Activated CD4-positive, alpha-beta T cell treated with anti-CD3 and anti-CD28 coated beads, Interleukin-2, amount 50 U/mL, for 16 hours (primary cell): ENCODE measurements at places on chromosomes 6 and 20.

- DNase-seq = no peak
These were observed 24.0 kb downstream of the ADA start for GRCh38 chr20:44627364-44628010.

DNA sequence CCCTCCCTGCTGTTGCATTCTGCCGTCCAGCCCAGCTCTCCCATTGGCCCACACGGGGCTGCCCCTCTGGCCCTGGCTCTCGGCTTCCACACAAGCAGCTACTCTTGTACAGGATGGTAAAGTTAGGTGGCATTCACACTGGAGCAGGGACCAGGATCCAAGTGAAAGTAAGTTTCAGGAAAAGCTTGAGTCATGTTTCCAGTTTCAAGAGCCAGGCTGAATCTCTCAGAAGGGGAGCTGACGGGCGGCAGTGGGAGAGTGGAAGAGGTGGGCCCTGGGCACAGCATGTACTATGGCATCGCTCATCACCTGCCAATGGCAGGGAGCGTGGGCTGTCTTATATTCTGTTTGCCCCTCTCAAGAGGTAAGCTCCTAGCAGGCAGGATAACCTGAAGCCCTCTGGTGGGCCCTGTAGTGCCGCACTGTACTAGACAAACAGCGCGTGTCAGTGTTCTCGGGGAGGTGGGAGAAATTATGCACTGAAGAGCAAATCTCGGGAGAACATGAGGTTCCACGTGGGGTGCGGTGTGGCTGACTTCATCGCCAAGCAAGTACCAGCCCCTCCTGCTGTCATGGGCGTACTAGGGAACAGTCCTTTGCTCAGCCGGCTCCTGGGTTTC lies 241.5 kb downstream of the NRN1 start:
- no peak for DNase-seq

GRCh38 chr6:78700991-78701390 lies 166.4 kb upstream of the IRAK1BP1 start:
- DNase-seq = no peak

GRCh38 chr6:166627033-166627874 lies at the start of gene RPS6KA2:
Gene RPS6KA2, minus strand, starts transcription at chr6:166627251. Its CDS starts 232 bp downstream, at chr6:166627019.
- peak; percentile 100 for DNase-seq

DNA sequence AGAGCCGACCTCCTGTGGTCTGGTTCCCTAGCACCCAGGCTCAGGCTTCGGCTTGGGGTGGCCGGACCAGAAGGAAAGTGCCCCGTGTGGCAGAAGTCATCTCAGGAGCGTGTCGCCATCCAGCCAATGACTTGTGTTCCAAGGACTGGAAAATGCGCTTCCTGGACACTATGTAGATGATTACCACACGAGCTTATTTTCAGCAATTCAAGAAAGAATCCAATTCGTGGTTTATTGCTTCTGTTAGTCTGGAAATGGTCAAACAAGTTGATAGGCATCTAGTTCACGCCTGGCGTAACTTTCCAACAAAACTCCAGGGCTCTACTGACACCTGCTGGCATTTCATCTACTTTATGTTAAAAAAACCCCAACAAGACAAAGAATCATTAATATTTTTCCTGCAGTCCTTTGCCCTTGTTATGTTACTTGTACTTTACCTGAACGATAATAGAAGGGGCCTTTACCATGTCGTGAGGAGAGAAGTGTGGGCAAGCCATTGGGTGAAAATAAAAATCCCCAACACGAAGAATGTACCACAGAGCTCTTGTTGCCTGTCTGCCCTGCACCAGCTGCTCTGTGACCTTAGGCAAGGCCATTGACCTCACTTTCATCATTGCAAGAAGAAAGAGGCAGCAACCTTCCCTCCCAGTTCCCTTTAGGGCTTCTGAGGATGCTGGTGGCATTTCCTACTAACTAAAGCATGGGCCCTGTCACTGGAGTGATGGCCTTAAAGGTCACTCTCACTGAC lies 154.7 kb upstream of the LAMP5 start:
- no peak for DNase-seq

GRCh38 chr6:3022765-3023662 lies 23.3 kb downstream of the NQO2 start:
- peak; percentile 65 for DNase-seq

DNA sequence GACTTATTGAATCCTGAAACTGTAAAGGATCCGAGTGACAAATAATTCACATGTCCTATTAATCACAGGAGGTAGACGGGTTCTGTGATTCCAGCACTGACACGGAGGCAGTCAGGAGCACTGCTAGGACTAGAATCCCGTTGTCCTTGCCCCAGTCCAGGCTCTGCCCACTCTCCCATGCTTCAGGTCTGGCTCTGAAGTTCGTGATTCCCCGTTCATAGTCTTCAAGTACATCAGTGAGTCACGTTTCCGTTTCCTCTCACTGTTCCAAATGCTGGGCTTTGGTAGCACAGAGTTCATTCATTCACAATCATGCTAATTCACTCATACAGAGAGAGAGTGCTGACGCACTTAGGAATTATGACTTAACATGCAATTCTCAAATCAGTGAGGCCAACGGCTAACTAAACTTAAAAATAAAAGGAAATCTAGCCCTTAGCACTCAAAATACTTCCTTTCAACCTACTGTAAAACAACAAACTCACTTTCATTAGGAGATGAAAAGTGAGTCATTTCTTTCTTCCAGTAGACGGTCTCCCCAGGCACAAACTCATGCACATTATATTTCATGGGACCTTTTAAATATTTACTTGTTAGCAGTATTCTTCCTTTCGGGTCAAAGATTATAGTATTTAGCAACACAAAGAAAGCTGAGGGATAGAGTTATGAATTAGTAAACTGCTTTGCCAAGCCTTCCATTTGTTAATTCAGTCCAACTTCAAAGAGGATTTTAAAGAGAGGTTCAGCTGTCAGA lies 94.0 kb upstream of the NHSL1 start:
- peak; percentile 90 for DNase-seq

GRCh38 chr6:32700391-32701040 lies 34.1 kb upstream of the HLA-DQB1 start:
- DNase-seq = peak; percentile 62

DNA sequence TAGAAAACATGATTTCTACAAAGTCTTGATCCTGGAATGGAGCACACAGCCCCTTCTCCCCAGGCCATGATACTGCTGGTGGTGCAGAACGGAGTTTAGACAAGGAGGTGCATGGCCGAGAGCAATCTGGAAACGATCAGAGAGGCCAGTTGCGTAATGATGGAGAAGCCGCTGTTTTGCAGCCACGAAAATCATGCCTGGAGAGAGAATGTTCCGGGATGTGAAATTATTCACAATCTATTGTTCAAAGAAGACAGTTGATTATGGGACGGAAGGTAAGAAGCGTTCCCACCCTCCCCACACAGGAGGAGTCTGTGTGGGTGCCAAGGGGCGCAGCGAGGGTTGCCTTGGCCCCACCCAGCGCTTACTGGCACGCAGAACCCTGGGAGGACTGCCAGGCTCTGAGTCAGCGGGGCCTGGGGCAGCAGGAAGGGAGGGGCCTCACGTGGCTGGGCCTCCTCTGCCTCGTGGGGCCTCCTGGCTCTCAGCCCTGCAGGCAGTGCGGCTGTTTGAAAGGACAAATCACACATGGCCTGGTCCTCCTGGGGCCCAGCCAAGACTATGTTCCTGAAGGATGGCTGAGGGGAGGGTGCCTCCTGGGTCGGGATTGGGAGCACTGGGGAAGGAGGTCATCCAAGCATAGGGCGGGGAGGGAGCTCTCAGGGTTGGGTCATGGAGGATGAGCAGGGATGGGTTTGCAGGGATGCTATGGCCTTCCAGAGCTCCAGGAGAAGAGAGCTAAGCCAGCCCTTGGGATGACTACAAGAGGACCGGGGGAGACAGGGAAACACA lies 8.7 kb upstream of the AP5S1 start:
- DNase-seq = peak; percentile 95

DNA sequence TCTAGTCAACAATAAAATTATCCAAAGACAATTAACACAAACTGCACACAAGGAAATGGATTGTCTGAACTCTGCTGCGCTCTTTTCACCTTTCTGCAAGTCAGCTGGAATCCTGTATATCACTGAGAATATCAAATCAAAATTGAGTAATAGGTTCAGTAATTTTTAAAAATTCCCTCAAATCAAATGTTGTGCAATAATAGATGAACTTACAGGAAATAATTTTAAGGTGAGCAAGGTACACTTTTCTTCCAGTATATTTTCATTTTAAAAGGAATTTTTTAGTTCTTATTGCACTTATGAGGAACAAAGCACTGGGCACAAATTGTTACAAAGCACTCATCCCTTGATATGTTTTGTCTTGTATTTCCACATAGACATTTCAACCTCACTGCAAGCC lies 1.2 kb downstream of the SAYSD1 start:
- DNase-seq = no peak

DNA sequence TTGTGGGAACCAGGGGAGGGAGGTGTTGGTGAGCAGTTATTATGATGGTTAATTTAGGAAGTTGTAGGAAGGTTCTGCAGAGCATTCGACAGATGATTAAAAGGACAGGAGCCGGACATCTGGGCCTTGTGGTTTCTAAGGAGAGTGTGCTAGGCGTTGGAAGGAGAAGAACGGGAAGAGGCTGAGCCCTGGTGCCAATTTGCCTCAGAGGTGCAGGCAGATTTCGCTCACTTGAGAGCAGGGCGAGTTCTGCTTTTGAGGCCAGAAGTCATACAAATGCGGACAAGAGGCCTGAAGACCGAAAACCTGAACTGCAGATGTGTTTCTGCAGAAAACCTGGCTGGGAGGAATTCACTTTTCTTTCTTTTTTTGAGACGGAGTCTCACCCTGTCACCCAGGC lies 30.5 kb upstream of the RPS6KA2 start:
- no peak for DNase-seq

- no peak for DNase-seq
These were observed 99.5 kb downstream of the LINC00237 start for GRCh38 chr20:21006611-21007010.

DNA sequence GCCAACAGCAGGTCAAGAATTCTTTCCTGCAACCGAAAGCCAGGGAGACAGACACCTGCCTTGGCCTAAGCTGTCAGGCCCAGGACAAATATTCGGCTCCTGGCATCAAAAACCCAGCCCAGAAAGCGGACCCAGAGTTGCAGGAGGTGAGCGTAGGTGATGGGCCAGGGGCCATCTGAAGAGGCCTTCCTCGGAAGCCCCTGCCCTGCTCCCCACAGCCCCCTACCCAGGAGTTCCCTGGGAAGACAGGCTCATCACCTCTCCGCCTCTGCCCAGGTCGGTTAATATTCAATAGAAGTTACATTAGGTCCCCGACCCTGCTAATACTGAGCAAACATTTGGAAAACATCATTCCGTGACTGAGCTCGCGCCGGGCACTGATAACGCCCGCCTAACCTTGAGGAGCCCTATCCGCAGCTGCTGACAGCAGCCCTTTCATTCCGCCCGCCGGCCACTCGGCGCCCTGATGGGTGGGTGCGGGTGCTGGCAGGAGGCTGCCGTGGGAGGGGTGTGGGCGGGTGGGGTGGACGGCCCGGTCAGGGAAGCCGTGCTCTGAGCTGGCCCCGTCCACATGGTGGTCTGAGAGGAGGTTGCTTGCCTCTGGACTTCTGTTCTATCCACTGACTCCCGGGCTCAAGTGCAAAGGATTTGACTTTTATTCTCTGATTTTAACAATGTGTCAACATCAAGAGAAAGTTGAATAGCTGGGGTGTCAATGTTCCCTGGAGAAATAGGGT lies 55.7 kb downstream of the HNF4A start:
- DNase-seq = no peak

DNA sequence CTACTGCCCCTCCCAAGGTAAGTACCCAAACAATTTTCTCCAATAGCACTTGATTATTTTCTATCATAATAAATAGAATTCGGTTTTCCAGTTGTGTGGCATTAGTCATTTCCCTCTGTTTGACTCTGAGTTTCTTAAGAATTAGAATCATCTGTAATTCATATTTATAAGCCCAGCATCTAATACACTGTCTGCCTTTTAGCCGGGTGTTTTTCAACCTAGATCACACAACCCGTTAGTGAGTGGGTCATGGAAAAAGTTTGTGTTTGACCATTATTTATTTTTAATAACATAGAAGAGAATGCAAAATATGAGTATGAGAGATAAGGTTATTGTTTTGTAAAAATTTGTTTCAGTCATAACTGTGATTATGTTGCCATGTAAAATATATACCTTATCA lies 701.6 kb downstream of the RFPL4B start:
- no peak for DNase-seq

DNA sequence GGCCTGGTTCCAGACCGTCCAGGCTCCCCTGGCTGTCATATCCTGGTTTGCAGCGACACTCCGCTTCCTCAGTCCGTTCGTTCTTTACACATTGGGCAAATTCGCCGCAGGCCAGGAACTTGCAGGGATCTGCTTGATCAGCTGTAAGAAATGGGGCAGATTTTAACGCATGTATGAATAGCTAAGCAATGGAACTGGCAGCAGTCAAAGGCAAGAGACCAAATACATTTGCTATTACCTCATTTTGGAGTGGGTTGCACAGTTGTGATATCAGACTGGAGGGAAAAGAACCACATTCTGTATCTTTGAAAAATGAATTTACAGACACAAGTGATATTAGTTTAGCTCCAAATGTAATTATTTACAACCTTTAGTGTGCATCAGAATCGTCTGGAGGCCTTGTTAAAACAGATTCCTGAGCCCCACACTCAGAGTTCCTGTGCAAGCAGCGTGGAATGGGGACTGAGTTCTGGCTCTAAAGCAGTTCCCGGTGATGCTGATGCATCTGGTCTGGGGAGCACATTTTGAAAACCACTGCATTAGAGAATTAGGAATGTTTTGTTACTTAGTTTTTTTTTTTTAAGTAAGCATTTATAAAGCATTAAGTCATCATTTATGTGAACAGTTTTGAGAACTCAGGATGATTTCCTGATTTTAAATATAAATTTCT lies 141.3 kb downstream of the IMPG1 start:
- DNase-seq = no peak

DNA sequence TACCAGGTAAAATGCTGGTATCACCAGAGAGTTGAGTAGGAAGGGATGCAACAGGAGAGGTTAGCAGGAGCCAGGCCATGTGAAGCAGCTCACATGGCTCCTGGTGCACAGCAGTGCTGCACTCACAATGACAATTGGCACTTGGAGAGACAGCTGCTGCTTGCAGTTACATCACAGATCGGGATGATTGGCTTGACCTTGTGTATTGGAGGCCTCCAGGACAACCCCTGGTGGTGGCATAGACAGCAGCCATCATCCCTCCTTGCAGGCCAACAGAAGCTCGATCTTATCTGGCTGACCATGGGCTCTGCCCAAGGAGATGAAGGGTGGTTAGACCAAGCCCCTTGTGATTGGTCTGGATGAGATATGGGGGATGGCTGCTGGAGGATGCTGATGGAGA lies 73.0 kb downstream of the EYA2 start:
- DNase-seq = no peak

DNA sequence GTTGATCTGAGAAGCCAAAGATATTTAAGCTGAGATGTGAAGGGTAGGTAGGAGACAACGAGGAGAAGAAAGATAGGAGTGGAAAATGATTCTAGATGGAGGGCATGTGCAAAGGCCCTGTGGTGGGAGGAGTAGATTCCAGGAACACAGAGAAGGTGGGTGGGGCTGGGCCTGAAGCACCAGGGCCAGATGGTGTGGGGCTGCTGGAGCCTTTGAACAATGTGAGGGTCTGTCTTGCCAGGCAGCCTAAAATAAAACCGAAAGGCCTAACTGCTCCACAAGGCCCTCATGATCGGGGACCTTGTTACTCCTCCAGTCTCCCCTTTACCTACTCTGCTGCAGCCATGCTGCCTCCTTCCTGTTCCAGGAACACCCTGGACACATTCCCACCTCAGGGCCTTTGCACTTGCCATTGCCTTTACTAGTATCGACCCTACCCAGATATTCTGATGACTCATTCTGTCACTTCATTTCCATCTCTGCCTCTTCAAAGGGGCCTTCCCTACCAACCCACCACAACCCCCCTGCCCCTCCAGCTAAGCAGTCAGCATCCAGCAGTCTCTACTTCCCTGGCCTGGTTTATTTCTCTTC lies 20.0 kb downstream of the FAM110A start:
- no peak for DNase-seq
